ENCODE measurements at places on chromosomes 11 and 22.

DNA sequence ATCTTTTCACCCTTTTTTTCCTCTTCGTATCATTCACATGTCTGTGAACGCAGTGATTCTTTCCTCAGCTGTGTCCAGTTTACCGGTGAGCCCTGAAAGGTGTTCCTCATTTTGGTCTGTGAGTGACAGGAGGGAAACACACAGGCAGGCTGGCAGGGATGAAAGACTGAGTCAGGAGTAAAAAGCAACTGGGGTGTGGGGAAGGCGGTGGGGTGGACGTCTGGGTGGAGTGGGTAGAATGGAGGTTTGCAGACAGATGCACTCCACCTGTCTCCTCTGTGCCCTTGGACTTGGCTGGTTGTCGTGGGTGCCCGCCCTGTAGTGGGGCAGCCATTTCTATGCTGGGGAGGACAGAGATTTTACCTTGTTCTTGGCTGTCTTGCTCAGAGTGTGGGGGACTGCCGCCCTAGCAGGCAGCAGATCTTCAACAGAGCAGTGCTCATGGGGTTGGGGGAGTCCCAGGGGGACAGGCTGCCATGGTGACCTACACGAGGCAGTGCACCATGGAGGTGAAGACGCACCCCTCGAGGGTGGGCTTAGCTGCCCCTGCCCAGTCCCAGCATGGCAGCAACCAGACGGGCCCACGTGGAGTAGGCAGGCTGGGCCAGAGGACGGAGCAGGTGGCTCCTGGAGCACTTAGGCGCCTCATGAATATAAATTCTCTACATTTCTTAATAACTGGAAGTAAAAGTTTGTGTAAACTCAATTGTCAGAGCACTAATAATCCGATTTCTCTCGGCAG is 603.7 kb downstream of the TBC1D22A start:
- no peak for DNase-seq

DNA sequence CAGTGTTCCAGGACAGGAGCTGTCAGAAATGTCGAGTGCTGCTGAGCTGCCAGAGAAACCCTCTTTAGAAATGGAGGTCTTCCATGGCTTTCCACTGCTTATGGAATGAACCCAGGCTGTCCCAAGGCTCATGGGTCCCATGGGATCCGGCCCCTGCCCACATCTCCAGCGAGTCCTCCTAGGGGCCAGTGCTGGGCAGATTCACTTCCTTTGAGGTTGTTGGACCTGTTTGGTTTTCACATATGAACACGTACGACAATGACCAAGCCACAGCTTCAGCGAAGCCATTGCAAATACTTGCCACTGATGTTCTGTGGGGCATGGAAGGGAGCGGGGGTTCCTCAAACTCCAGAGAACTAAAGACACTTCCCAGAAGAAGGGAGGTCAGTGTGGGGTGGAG is 483.3 kb downstream of the TBC1D22A start:
- DNase-seq: no peak

DNA sequence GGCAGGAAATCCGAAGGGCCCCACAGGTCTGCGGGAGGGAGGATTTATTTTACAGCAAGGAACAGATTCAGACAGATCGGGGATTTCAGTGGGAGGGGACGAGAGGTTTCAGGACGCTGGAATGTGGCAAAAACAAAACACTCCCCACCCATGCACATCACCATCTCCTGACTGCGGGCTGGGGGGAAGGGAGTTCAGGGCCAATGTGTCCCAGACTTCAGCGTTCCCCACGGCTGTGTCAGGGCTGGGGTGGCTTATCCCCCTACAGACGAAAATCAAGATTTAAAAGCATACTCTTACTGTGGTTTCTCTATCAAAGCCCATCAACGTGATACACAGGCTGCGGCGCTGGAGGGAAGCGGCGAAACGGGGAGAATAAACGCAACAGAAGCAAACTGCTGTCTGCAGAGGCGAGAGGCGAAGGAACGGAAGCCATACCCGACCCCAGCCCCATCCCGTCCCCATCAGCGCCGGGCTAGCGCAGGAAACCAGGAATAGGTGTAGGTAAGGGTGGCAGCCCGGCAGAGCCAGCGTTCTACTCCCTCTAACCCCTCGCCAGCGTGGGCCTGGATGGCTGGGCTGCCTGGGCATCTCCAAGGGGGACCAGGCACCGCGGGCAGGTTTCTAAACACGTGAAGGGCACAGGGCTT is 2.7 kb downstream of the TENM4 start:
- no peak for DNase-seq

DNA sequence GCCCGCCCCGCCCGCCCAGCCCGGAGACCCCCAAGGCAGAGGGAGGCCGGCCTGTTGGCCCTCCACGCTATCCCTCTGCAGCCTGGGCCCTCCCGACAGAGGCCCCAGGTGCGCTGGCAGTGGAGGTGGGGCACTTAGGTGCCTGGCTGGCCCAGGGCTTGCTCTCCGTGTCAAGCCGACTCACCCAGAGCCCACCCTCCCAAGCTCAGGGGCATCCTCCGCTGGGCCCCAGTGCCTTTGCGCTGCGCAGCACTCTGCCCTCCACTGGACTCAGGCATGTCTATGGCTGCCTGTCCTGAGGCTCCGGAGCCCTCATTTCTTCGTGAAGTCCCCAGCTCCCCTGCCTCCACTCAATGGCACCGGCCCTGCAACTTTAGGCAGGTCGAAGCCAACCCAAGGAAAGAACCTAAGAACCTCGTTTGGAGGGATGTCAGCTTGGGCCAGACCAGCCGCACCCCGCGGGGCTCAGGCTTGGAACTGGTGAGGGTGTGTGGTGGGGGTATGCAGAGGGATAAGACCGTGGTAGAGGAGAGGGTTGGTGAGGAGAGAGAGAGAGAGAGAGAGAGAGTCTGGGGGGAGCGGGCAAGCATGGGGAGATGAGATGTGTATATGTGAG is 6.1 kb downstream of the SMIM45 start:
- DNase-seq: no peak

DNA sequence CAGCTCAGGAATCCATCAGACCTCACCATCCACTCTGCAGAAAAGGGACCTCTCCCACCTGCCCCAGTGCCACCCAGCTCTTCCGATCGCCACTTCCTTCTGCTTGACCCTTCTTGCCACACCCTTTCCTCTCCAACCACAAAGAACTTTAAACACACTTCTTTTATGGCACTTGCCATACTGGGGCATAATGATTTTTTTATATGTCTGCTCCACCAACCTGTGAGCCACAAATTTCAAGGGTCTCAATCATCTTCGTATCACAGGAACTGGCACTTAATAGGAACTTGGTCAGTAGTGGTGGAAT is 11.7 kb upstream of the MYH9 start:
- DNase-seq: no peak

DNA sequence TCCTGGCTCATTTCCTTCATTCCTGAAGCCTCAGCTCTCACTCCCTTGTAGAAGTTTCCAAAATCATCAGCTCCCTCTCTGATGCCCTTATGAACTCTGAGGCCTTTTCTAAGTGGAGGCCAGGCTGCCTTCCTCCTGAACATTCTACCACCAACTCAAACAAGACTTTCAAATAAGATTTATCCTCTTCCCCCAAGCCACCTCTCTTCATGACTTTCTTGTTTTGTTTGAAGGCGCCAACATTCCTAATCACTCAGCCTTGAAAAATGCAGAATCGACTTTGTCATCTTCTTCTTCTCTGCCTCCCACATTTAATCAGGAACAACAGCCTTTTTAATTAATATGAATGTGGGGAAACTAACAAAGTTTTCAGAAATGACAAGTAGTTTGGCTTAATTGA is 927.9 kb downstream of the OPCML start:
- peak; percentile 35 for DNase-seq

GRCh38 chr11:9716275-9717039 is 52.6 kb downstream of the SWAP70 start:
- DNase-seq: peak; percentile 95

DNA sequence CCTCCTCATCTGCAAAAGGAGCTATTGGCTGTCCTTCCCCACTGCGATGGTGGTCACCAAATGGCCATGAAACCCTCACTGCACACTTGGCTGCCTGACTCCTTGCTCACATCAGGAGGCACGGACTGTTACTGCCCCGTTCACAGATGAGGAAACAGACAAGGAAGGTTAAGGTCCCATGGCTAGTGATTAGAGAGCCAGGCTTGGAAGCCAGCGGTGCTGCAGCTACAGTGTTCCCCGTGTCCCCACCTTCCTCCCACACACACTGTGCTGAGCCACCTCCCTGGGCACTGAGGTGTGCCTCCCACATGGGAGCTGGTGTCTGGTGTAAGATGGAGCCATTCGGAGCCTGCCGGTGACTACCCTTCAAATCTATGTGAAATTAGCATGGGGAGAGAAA is 2.6 kb downstream of the ARHGAP8 start:
- DNase-seq: no peak

GRCh38 chr11:1737080-1737757 is 13.2 kb downstream of the IFITM10 start:
- DNase-seq: no peak
